Panc1 (cell line): ENCODE measurements at places on chromosomes 1 and 21.
A peak's percentile ranks its signal among the peaks of the same experiment; 100 is the strongest.

- no peak for DNase-seq
Measured at GRCh38 chr21:25490742-25491141, 116.5 kb downstream of the MRPL39 start.

DNA sequence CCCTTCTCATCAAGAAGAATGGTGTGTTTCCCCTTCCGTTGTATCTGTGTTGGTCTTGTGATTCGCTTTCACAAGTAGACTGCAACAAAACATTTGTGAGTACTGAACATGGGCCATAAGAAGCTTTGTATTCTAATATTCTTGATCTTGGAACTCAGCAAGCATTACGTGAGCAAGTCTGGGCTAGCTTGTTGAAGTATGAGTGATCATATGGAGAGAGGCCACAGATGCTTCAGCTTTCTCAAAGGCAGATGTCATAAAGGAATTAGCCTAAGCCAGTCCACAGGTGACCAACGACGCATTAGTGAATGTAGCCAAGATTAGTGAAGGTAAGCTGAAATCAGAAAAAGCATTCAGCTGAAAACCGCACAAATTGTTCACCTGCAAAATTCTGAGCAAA is 609.6 kb upstream of the NEGR1 start:
- DNase-seq = no peak

- no peak for DNase-seq
Measured at GRCh38 chr1:175713381-175713780, 30.0 kb downstream of the TNR start.

DNA sequence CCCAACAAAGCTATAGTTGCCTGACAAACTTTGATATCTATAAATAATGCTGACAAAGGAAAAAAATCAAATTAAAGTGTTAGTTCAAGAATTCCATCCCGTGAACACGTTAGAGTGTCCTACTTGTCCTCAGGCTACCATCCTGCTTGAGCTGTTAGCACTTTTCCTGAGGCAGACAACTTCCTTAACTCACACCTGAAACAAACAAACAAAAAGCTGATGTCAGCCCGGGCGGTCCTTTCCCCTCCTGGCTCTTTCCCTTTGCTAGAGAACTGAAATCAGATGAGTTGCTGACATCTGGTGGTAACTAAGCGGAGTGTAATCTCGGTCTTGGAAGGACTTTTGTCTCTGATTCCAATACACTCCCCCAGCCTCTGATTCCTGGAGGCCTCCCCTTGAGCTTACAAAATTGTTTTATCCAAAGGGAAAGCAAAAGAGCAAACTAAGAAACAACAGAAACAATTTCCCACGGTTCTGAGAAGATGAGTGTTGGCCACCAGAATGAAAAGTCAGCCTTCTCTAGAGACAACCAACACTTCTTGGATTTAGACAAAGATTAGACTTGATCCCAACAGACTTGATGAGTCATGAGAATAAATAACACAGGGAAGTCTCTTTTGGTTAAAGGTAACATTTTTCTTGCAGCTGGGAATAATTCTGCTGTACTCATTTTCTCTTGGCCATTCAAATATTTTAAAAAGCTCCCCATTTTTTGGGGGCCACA is 135.4 kb downstream of the PROX1 start:
- DNase-seq = peak; percentile 35

GRCh38 chr1:8699679-8700078 is 117.8 kb downstream of the RERE start:
- DNase-seq = no peak

DNA sequence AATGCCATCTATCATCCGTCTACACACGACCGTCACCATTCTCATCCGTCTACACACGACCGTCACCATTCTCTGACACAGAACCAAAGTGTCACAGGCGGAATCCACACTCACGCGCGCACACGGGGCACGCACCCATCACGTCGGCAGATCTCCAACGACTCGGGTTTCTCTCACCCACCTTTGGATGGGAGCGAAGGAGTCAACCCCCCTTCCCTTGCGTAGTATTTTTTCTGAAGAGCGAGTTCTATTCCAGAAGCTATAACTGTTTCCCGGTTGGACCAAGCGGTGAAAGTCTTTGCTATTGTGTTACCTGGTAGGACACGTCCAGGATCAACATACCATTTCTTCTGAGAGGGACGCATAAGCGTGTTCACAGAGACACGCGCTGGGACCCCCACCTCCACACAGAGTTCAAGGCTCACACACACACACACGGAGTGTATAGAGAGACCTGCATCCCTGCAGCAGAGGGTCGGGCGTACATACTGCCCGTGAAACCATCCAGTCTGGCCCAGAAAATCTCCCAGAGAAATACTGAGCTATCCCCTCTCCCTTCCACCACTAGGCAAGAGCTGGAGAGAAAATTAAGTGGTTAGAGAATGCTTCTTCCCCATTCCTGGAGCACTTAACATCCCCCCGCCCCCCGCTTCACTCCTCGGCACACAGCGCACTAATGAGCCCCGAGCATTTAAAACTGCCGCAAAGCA is 741 bp downstream of the DUSP10 start:
- DNase-seq = no peak

DNA sequence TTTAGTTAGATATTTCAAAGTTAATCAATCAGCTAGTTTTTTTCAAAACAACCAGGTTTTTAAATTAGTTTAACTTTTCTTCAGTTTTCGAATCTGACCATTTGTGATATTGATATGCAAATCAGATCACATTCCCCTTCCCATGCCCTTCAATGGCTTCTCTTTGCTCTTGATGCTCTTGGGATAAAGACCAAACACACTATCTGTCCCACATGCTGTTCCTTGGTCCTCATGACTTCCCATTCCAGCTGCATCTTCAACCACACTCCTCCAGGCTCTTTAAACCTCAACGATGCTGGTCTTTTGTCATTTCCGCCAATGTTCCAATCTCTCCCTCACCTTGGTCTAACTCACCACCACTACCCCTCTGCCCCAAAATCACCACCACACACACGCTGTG is 285.8 kb downstream of the LMX1A start:
- no peak for DNase-seq

DNA sequence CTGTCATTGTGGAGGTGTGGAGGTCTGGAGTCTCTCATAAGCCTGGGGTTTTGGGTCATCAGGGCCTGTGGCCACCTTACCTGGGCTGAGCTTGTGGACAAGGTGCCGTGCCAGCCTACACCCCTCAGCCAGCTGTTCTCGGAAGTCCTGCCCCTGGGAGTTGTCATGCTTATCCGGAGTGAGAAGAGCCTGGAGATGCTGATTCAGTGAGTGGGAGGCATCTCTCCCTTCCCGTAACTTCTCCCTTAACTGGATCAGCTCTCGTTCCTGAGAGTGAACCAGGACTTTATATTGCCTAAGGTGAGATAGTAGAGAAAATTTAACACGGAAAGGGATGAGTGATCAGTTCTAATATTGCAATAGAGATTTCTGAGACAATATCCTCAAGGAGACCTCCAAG is 30.0 kb upstream of the REG4 start:
- no peak for DNase-seq

- DNase-seq = no peak
Measured at GRCh38 chr1:86052948-86053698, 103.4 kb downstream of the COL24A1 start.

GRCh38 chr1:90936731-90937130 is 85.1 kb downstream of the ZNF644 start:
- no peak for DNase-seq

DNA sequence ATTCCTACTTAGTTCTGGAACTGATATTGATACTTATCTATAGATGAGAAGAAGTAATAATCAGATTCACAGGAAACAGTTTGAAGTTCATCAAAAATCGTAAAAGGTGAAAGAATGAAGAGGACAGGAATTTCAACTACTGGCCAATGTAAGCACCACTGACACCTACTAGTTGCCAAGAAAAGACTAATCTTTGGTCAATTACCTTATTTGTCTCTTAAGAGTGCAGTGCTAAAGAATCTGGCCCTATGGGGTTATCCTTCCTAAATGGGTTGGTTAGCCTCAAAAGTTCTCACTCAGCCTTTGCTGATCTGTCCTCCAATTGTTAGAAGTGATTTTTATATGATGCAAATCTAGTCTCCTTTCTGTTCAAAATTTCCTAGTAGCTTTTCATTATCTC is 29.5 kb downstream of the ADSS2 start:
- no peak for DNase-seq

- no peak for DNase-seq
Measured at GRCh38 chr1:156009404-156009803, 11.3 kb downstream of the SSR2 start.

DNA sequence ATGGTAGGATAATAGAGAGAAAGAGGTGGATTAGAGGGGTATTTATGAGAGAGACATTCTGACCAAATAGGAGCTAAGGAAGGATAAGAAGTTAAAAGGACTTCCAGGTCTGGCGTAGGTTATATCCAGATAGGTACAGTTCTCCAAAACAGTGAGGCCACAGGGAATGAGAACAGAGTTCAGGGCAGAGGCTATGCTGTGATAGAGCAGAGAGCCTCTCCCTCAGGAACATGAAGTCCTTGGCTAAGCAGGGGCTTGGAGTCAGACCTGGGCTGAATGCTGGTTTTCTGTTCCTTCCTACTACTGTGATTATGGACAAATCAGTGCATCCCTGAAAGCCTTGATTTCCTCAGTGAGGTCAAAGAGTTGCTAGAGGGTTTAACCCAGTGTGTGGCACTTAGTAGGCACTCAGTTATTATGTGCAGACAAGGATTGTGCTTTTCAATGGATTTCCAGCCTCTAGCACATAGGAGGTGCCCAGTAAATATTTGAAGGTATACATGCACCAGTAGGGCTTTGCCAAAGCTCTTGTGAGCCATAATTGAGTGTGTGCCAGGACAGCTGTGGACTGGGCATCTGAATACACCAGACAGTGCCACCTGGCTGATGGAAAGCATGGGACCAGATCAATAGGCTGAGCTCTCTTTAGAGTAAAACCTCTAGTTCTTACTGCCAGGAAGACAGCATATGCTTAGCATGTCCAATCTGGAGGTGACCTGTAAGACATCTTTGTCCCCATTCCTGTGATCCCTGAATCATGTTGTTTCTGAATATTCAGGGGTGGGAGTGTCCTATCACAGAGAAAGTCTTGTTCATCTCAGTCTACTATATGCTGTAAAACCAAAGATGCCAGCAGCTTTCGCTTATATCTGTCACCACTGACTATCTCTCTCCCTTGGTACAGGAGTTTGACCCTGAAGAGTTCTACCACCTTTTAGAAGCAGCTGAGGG is 111.1 kb downstream of the PIK3R3 start:
- DNase-seq = no peak

DNA sequence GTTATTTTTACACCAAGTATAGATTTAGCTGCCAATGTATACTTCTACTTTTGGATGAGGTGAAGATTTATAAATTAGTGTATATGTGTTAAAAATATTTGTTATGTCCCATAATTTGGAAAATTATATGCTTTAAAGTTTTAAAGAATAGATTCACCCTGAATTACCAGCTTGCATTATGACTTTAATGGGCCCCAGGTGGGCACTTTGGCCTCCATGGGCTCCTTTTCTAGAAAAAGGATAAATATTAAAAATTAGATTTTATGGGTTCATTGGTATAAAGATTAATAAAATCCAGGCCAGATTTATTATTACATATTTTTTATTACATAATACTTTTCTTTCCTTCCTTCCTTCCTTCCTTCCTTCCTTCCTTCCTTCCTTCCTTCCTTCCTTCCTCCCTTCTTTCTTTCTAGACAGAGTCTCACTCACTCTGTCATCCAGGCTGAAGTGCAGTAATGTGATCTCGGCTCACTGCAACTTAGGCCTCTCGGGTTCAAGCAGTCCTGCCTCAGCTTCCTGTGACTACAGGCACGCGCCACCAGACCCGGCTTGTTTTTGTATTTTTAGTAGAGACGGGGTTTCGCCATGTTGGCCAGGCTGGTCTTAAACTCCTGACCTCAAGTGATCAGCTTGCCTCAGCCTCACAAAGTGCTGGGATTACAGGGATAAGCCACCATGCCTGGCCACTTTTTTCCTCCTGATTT is 21.9 kb downstream of the KMO start:
- DNase-seq = no peak
